ENCODE measurements at places on chromosomes 7 and 10. TPM values are rescaled to one million over a fixed set of nuclear protein-coding genes. Genes with fewer than 3 reads are reported as not detected.

MAT1A gene
- total RNA-seq: not detected

PILRA gene
- total RNA-seq: not detected

AKR1C8 gene
- total RNA-seq: not detected

APBB1IP gene
- not detected for total RNA-seq

GPR26 gene
- not detected for total RNA-seq

LRRD1 gene
- not detected for total RNA-seq

SPDYE2 gene
- total RNA-seq: not detected

ZNF32 gene
- total RNA-seq: 21.0 TPM

Measured in hair follicular keratinocyte (primary cell).